ENCODE measurements at places on chromosomes 6 and 20.

GRCh38 chr6:34275128-34275804 is 26.5 kb upstream of the SMIM29 start:
- DNase-seq = no peak

GRCh38 chr6:144286503-144287393 is 1.6 kb downstream of the UTRN start:
- no peak for DNase-seq

GRCh38 chr20:44885392-44886265 is at the start of gene YWHAB:
Gene YWHAB (plus strand): TSS chr20:44885705. CDS start chr20:44901534, 15,829 bp downstream.
- peak; percentile 97 for DNase-seq

GRCh38 chr6:17768388-17768787 is 61.7 kb upstream of the NUP153 start:
- no peak for DNase-seq

GRCh38 chr6:7300926-7301325 is 12.1 kb downstream of the SSR1 start:
- no peak for DNase-seq

GRCh38 chr6:11230158-11231107 is 2.0 kb downstream of the NEDD9 start:
- DNase-seq = no peak

DNA sequence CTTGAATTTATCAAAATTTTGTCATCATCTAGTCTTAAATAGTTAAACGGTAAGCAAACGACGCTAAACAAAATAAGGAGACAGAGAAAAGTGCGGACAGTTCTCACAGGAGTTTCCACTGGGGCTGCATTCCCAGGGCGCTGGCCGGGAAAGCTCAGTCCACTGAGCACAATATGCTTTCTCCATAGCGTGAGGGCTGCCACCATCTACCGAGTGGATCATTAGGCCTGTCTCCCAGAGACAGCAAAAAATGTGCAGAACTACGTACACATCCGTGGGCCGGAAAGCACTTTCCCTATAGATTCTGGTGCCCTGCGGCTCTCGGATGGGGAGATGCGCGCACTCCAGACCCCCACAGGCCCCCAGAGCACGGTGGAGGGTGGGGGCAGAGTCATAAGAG is 84.9 kb downstream of the THBS2 start:
- DNase-seq = no peak

- no peak for DNase-seq
Measured at GRCh38 chr6:52574709-52575501, 2.0 kb downstream of the TRAM2 start.

GRCh38 chr6:143553337-143553736 is 41.8 kb upstream of the FUCA2 start:
- no peak for DNase-seq

DNA sequence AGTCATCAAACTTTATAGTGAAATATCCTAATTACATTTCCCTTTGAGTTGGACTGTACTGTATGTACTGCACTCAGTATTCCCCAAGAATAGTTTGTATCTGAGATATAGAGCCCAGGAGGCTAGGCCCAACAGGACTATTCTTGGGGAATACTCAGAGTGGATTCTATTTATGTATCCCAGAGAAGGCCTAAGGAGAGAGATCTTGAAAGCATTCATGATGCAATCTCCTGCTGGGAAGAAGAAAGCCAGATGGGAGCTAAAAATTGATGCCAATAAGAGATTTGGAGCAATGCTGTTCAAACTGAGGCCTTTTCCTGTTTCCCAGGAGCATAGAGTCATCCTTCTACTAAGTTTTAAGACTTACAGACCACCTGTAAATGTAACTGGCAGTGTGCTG is 452.1 kb upstream of the PLCB4 start:
- no peak for DNase-seq

- no peak for DNase-seq
Measured at GRCh38 chr20:39080326-39080725, 118.2 kb downstream of the DHX35 start.

- DNase-seq = no peak
Measured at GRCh38 chr20:24736131-24736843, 212.8 kb upstream of the CST7 start.

GRCh38 chr20:58944610-58945009 is 36.4 kb upstream of the NELFCD start:
- DNase-seq = no peak

- no peak for DNase-seq
Measured at GRCh38 chr6:36666826-36667591, 11.5 kb upstream of the CDKN1A start.

GRCh38 chr6:52725535-52726192 is 37.6 kb downstream of the GSTA2 start:
- no peak for DNase-seq

GRCh38 chr6:14505401-14505800 is 387.8 kb downstream of the CD83 start:
- no peak for DNase-seq

DNA sequence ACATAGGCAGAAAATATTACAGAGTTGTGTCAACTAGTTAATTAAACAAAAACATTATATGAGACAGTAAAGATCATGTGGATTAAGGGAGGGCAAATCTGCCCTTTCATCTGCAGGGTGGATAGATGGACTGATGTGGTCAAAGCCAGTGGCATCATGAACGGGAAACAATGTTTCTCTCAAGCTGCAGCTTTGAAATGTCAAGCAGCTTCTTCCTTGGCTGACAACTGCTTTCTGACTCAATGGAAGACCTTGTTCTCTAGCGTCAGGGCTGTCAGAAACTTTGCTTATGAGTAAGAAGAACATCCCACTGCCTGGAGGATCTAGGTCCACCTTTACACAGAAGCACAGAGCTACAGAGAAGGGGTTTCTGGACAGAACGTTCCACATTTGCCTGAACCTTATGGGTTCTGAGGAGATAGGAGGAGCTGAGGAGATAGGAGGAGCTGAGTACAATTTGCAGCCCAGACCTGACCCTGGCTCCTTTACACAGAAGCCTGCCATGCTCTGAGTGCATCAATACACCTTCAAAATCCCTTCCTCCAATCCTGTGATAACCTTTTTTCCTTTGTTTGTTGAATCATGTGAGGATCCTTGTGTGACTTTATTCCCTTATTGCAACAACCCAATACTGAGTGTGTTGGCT is 6.1 kb downstream of the CST5 start:
- no peak for DNase-seq

DNA sequence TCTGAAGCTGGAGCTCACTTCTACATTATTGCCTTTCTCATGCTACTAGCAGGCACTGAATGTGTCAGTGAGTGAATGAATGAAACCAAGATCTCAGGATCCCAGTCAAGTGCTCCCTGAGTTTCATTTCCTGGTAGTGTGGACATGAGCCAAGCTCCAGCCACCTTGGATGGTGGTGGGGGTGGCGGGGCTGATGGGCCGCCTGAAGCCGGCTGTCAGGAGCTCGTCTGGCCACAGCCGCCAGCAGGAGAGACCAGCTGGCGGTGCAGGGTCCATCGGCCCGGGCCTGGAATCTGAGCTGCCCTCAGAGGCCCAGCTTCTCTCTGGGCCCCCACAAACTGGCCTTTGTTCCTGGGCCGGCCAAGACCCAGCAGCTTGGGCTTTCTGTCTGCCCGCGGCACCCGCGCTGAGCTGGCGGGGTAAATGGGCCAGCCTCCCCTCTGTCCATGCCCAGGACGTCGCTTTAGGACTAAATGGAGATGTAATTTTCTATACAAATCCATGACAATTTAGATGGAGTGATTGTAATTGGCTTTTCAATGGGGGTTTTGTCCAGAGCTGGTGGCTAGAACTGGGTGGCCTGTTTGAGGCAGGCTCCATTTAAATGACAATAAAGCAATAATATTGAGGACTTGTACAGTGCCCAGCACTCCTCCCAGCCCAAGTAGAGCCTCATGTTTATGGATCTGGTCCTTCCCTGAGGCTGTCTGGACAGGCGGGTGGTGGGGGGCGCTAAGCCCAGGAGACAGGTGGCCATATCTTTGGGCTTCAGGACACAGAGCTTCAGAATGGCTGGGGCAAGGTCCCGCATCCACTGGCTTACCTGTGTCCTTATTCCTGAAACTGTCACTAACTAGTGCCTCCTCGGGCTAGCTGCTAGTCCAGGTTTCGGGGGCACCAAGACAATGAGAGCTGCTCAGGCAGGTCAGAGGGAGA is 43.5 kb downstream of the NOL4L start:
- no peak for DNase-seq

DNA sequence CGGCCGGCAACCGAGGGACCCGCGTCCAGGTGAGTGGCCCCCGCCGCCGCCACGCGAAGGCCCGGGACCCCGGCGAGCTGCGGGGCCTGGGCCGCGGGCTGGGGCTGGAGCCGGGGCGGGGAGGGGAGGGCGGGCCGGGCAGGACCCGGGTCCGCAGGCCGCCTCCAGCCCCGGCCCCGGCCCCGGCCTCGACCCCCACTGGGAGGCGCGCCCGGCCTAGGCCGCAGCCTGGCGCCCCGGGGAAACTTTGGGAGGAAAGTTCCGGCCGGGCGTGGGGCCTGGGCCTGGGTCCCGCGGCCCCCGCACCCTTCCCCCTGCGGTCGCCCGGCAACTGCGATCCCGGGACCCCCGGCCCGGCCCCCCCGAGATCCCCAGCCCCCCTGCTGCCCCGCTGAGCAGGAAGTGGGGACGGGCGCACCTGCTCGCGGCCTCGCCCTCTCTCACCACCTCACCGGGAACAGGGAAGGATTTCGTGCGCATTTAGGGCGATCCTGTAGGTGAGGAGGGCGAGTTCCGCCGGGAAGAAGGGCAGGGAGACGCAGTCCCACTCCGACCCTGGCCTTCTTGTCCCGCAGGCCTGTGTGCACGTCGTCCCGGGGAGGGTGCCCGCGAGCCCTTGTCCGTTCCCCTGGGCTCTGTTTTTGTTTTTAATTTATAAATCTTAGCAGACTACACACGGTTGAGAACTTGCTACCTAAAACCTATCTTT is 402 bp downstream of the OSBPL2 start:
- DNase-seq = no peak
